Left colon (tissue), 2 donors: ENCODE measurements at places on chromosomes 2 and 18. TPM values are rescaled to one million over a fixed set of nuclear protein-coding genes. Genes with fewer than 3 reads are reported as not detected.

SERPINB3 gene
- total RNA-seq, result not detected

IL18RAP gene
- total RNA-seq, result 0.52 TPM

IMPACT gene
- total RNA-seq, result 21.7 TPM

THADA gene
- 18.7 TPM for total RNA-seq

RBKS gene
- total RNA-seq, result 11.1 TPM

VWC2L gene
- not detected for total RNA-seq

ARHGAP25 gene
- 3.7 TPM for total RNA-seq

WNT6 gene
- total RNA-seq, result 0.92 TPM

DHRS9 gene
- 202 TPM for total RNA-seq

CFC1 gene
- 0.58 TPM for total RNA-seq

TEKT4 gene
- total RNA-seq, result not detected

ALKAL2 gene
- 2.7 TPM for total RNA-seq

FKBP1B gene
- 16.5 TPM for total RNA-seq

ACMSD gene
- total RNA-seq, result not detected

CAPN14 gene
- 0.47 TPM for total RNA-seq

PRSS56 gene
- total RNA-seq, result not detected

MDH1B gene
- 0.20 TPM for total RNA-seq

RAB17 gene
- total RNA-seq, result 51.3 TPM

CRYBA2 gene
- total RNA-seq, result 6.9 TPM

CCT7 gene
- 120 TPM for total RNA-seq

AMER3 gene
- 0.42 TPM for total RNA-seq

TEX44 gene
- not detected for total RNA-seq

MPP4 gene
- total RNA-seq, result not detected

SIX2 gene
- total RNA-seq, result not detected

ANKRD30B gene
- total RNA-seq, result 0.24 TPM

HOXD9 gene
- total RNA-seq, result 1.4 TPM

NT5C1B gene
- total RNA-seq, result not detected

TNS1 gene
- 149 TPM for total RNA-seq

CD8B2 gene
- total RNA-seq, result 0.06 TPM

TMEM17 gene
- total RNA-seq, result 0.46 TPM

AOX1 gene
- total RNA-seq, result 5.7 TPM

DNAJC5G gene
- not detected for total RNA-seq

GALNT5 gene
- total RNA-seq, result 58.0 TPM

CPO gene
- total RNA-seq, result not detected

RAX gene
- not detected for total RNA-seq

IL36B gene
- not detected for total RNA-seq

UGT1A7 gene
- 6.8 TPM for total RNA-seq

MOCOS gene
- total RNA-seq, result 5.7 TPM
